ENCODE measurements at places on chromosomes 2 and 18. TPM values are rescaled to one million over a fixed set of nuclear protein-coding genes. Genes with fewer than 3 reads are reported as not detected.

IL1RL2 gene
- 2.9 TPM for total RNA-seq

CYP26B1 gene
- 0.32 TPM for total RNA-seq

DLX2 gene
- total RNA-seq: 2.8 TPM

PSMD1 gene
- total RNA-seq: 92.4 TPM

HOXD13 gene
- 3.8 TPM for total RNA-seq

SERPINB11 gene
- total RNA-seq: not detected

MC2R gene
- total RNA-seq: not detected

SAG gene
- total RNA-seq: not detected

GRCh38 chr18:75204732-75205513 is 4.0 kb downstream of the PTGR3 start:
- peaks cover 31% of the 10 kb centered on the region for H3K4me1 ChIP-seq
- peak overlapping the region; percentile 54 for H3K4me3 ChIP-seq
- no peaks in the 10 kb centered on the region for H3K27me3 ChIP-seq
- no peak overlapping the region for H3K27ac ChIP-seq

- H3K27me3 ChIP-seq: no peaks in the 10 kb centered on the region
- no peaks in the 10 kb centered on the region for H3K36me3 ChIP-seq
- no peak for DNase-seq
- H3K27ac ChIP-seq: no peak overlapping the region
- H3K4me1 ChIP-seq: peaks cover 34% of the 10 kb centered on the region
Observed at GRCh38 chr2:237487496-237487895, 445 bp downstream of the MLPH start.

GRCh38 chr2:85760872-85761271 is 7.1 kb downstream of the ATOH8 start:
- no peak overlapping the region for H3K4me3 ChIP-seq
- H3K36me3 ChIP-seq: no peaks in the 10 kb centered on the region
- peaks cover 52% of the 10 kb centered on the region for H3K4me1 ChIP-seq
- H3K27ac ChIP-seq: peak overlapping the region; percentile 32
- no peaks in the 10 kb centered on the region for H3K27me3 ChIP-seq

DNA sequence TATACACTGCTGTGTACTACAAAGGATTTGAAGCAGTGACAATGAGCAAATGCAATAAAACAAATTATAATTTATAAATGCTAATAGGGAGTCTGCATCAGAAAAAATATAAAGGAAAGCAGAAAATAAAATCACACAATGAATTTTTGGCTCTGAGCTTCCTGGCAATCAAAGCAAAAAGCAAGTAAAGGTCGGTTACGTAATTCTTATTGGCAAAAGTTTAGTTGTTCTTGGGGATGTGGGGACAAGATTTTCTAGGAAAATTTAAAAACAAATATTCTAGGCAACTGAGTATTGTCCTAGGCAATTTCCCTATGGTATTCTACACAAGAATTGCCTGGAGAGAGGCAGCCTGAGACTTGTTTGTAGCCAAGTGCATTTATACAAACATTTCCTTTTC is 1.8 kb downstream of the ORC2 start:
- DNase-seq: no peak
- H3K4me1 ChIP-seq: peaks cover 23% of the 10 kb centered on the region
- H3K27me3 ChIP-seq: no peaks in the 10 kb centered on the region
- H3K4me3 ChIP-seq: peak overlapping the region; percentile 97
- 0 out of 2 replicates have a peak, but pooled peaks cover 7% of the 10 kb centered on the region for H3K36me3 ChIP-seq

DNA sequence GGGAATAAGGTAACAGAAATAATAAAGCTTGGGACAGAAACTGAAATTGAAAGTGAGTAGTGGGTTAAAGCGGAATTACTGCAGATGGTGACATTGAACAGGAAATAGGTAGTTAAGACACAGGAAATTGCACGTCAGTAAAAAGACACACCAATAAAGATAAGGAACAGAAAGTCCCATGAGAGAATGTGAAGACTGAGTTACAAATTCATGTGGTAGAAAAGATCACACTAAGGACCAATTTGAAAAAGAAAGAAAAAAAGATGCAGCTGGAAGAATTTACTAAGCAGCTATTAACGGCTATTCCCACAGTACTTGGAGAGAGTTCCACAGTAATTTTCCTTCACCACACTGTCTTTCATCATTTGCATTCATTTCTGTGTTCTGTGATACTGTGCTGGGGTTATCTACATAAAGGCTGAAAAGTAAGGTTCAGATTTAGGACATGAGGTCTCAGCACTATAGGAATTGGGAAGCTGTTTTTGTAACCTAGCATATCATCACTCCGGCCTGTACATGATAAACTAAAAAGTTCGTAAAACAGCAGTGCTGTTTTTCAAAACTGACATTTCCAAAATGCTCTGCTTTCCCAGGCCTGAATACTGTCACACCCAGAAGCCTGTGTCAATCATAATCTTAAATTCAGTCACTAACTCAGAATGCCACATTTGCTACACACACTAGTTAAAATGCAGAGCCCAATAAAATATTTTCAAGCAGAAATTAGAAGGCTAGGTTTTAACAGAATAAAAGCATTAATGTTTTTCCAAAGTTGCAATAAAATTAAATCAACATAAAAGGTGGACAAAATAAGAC is 42.9 kb downstream of the SRBD1 start:
- peaks cover 40% of the 10 kb centered on the region for H3K4me1 ChIP-seq
- H3K36me3 ChIP-seq: no peaks in the 10 kb centered on the region
- no peak overlapping the region for H3K4me3 ChIP-seq
- no peaks in the 10 kb centered on the region for H3K27me3 ChIP-seq
- DNase-seq: no peak
- no peak overlapping the region for H3K27ac ChIP-seq

- no peaks in the 10 kb centered on the region for H3K36me3 ChIP-seq
- no peak overlapping the region for H3K27ac ChIP-seq
- H3K27me3 ChIP-seq: no peaks in the 10 kb centered on the region
- peaks cover 13% of the 10 kb centered on the region for H3K4me1 ChIP-seq
Observed at GRCh38 chr2:62760555-62760954, 55.0 kb downstream of the EHBP1 start.

GRCh38 chr2:122135021-122135937 is 379.8 kb downstream of the TSN start:
- H3K4me1 ChIP-seq: no peaks in the 10 kb centered on the region
- no peaks in the 10 kb centered on the region for H3K36me3 ChIP-seq
- H3K27me3 ChIP-seq: no peaks in the 10 kb centered on the region
- H3K4me3 ChIP-seq: no peak overlapping the region
- H3K27ac ChIP-seq: no peak overlapping the region

- no peak overlapping the region for H3K27ac ChIP-seq
- H3K4me3 ChIP-seq: no peak overlapping the region
- peaks cover 18% of the 10 kb centered on the region for H3K4me1 ChIP-seq
- no peak for DNase-seq
- peaks cover 19% of the 10 kb centered on the region for H3K36me3 ChIP-seq
Observed at GRCh38 chr2:190670182-190670946, 21.5 kb downstream of the NAB1 start.

DNA sequence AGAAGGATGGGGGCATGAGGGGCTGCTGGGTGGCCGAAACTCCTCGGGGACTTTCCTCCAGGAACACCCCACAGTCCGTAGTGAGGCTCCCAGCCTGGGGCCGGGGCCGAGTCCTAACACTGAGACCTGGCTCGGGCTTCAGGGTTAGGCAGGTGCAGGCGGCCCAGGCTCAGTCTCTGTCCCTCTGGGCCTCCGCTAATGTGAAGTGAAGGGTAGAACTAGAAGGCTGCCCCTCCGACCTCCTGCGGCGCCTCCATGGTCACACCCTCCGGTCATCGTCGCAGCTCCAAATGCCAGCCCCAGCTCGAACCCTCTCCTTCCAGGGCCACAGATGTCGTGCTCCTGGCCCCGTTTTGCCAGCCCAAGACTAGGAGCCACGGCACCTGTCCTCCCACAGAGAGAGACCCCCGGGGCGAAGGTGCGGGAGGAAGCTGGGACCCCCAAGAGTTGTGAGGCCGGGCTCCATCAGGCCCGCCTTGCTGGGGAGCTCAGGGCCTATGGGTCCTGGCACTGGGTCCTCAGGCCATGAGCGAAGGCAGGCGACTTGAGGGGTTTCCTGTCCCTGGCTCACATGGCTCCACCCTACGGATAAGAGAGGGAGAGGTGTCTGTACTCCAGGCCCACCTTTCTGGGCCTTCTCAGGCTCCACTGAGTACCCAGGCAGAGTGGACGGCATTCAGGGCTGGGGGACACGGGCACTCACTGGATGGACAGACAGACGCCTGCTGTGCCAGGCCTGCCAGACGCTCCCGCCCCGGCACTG is 797 bp downstream of the ANO7 start:
- H3K27ac ChIP-seq: no peak overlapping the region
- no peaks in the 10 kb centered on the region for H3K36me3 ChIP-seq
- no peak for DNase-seq
- no peaks in the 10 kb centered on the region for H3K4me1 ChIP-seq
- no peaks in the 10 kb centered on the region for H3K27me3 ChIP-seq
- no peak overlapping the region for H3K4me3 ChIP-seq

DNA sequence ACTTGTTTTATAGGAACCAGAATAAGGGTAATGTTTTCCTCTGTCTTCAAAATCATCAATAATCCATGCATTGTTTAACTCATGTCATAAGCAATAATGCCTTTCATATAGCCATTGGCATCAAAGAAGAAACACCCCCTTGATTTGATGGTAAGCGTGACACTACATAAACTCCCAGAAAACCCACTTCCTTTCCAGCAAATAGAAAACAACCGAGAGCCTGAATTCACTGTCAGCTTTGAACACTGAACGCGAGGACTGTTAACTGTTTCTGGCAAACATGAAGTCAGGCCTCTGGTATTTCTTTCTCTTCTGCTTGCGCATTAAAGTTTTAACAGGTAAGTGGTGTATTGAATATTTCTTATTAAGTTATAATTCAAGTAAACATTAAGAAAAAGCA is at the start of gene ICOS:
Gene ICOS (plus strand): TSS at position 229 of the 400 bp plus-strand sequence. CDS start 52 bp downstream, at position 281.
- no peaks in the 10 kb centered on the region for H3K36me3 ChIP-seq
- no peak for DNase-seq

- H3K27me3 ChIP-seq: no peaks in the 10 kb centered on the region
- peaks cover 19% of the 10 kb centered on the region for H3K36me3 ChIP-seq
- no peaks in the 10 kb centered on the region for H3K4me1 ChIP-seq
- no peak for DNase-seq
- no peak overlapping the region for H3K27ac ChIP-seq
Observed at GRCh38 chr18:57576316-57576715, 10.2 kb downstream of the FECH start.

DNA sequence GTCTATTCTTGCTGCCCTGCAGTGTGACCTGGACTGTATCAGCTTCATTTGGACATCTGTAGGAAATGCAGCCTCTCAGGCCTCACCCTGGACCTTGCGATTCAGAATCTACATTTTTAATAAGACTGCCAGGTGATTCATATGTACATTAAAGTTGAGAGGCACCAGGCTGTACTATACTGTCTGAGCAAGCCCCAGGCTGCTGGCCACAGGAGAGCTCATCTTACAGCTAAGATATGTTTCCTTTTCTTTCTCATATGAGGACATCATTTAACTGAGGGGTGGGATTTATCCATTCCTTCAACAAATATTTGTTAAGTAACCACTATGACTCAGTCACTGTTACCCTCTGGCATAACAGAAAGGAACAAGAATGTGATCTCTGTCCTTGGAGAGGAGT is 78.2 kb upstream of the GCFC2 start:
- H3K27me3 ChIP-seq: peaks cover 7% of the 10 kb centered on the region
- H3K4me3 ChIP-seq: no peak overlapping the region
- no peaks in the 10 kb centered on the region for H3K36me3 ChIP-seq
- H3K27ac ChIP-seq: no peak overlapping the region

- H3K4me1 ChIP-seq: peaks cover 10% of the 10 kb centered on the region
- H3K27ac ChIP-seq: no peak overlapping the region
- no peaks in the 10 kb centered on the region for H3K36me3 ChIP-seq
- no peaks in the 10 kb centered on the region for H3K27me3 ChIP-seq
- no peak overlapping the region for H3K4me3 ChIP-seq
- peak; percentile 40 for DNase-seq
Observed at GRCh38 chr2:172878260-172878659, 142.6 kb downstream of the RAPGEF4 start.

DNA sequence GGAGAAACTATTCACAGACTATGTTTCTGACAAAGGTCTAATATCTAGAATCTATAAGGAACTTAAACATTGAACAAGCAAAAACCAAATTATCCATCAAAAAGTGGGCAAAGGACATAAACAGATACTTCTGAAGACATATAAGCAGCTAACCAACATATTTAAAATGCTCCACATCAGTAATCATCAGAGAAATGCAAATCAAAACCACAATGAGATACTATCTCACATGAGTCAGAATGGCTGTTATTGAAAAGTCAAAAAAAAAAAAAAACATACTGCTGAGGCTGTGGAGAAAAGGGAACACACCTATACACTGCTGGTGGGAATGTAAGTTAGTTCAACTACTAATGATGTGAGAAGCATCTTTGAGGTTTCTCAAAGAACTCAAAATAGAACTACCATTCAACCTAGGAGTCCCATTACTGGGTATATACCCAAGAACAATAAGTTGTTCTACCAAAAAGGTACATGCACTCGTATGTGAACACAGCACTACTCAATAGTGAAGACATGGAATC is 220.4 kb upstream of the TFPI start:
- H3K27me3 ChIP-seq: no peaks in the 10 kb centered on the region
- H3K4me1 ChIP-seq: peaks cover 12% of the 10 kb centered on the region
- peak; percentile 64 for DNase-seq
- no peak overlapping the region for H3K27ac ChIP-seq
- H3K4me3 ChIP-seq: no peak overlapping the region
- no peaks in the 10 kb centered on the region for H3K36me3 ChIP-seq

DNA sequence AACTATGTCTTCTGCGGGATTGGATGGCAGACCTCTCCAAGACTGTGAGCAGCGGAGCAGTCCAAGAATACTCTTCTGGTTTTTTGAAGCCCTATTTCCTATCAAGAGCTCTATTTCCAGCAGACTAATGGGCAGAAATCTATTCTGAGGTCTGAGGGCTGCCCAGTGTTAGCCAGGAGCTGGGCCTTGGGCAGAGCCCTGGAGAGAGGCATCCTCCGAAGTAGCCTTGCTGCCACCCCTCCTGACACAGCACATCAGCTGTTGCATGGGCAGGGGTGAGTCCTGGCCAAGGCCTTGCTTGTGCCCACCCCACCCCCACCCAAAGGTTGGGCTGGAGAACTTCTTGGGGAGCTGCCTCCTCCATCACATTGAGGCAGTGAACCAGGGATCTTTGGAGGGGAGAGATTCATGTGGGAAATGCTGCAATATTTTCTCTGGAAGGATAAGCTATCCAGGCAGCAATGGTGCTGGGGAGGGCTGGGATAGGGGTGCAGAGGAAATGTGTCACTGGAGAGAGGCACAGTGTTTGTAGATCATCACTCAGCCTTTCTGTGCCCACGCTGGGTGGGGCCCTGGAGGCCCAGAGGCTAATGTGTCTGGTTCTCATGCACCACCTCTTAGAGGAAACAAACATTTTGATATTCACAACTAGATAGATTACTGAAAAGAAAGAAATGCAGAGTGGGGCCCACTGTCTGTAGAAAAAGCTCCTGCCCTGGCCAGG is 104.7 kb downstream of the VSNL1 start:
- DNase-seq: peak; percentile 87
- H3K4me3 ChIP-seq: no peak overlapping the region
- no peaks in the 10 kb centered on the region for H3K27me3 ChIP-seq
- peaks cover 42% of the 10 kb centered on the region for H3K4me1 ChIP-seq

DNA sequence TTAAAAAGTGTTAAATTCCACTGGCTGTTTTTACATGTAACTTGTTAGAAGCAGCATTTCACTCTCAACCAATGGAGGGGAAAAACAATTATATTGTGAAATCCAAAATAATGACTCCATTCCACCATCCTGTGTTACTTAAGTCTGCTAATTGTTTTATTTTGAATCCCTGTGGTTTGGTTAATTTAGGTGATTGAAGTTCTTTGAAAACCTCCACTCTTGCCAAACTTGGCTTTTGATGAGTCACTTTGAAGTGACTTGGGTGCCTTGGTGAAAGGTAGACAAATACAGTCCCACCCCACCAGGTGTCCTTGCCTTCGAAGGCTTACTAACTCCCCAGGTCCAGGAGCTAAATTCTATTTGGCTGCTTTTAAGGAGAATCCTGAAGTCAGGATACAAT is 1303.8 kb upstream of the NRXN1 start:
- no peak for DNase-seq
- H3K36me3 ChIP-seq: no peaks in the 10 kb centered on the region
- H3K4me3 ChIP-seq: no peak overlapping the region

Measured in GM23248 (cell line).